ENCODE measurements at places on chromosomes 11 and 22. TPM values are rescaled to one million over a fixed set of nuclear protein-coding genes. Genes with fewer than 3 reads are reported as not detected.

GRCh38 chr11:4884361-4884760 is 2.7 kb downstream of the OR51T1 start:
- DNase-seq: no peak

DNA sequence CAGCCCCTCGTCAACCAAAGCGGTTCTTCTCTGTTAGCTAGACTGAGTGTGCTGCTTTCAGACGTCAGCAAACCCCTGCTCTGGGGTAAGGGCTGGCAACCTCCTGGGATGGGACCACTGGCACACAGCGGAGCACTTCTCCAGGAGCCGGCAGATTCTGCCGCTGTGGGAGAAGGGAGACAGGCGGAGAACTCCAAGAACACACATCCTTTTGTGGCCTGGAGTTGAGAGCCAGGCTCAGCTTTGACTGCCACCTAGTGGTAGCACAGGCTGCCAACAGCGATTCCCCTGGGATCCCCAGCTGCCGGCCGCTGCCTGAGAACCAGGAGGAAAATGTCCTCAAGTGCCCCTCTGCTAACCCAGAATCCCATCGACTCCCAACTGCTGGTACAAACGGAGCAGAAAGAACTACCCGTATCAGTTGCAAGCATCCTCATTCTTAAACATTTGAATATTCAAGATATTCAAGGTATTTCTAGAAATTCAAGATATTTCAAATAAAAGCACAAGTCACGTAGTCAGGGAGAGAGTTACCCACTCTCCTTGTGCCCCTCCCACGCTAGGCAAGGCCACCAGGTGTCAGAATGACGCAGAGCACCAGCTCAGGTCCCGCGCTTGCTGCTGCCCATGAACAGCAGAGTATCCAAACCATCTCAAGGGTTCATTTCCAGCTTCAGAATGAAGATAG is 4.9 kb downstream of the LTO1 start:
- DNase-seq: peak; percentile 94

- DNase-seq: no peak
Measured at GRCh38 chr11:108983636-108984420, 319.0 kb downstream of the DDX10 start.

- DNase-seq: no peak
Measured at GRCh38 chr11:31069447-31070205, 299.9 kb downstream of the DCDC1 start.

Gene VPS51
- 204 TPM for total RNA-seq

Gene KCNJ1
- not detected for total RNA-seq

GRCh38 chr11:12242966-12243365 is 132.6 kb downstream of the MICAL2 start:
- no peak for DNase-seq

Gene LARGE2
- not detected for total RNA-seq

Gene TMEM191B
- total RNA-seq: 0.26 TPM

DNA sequence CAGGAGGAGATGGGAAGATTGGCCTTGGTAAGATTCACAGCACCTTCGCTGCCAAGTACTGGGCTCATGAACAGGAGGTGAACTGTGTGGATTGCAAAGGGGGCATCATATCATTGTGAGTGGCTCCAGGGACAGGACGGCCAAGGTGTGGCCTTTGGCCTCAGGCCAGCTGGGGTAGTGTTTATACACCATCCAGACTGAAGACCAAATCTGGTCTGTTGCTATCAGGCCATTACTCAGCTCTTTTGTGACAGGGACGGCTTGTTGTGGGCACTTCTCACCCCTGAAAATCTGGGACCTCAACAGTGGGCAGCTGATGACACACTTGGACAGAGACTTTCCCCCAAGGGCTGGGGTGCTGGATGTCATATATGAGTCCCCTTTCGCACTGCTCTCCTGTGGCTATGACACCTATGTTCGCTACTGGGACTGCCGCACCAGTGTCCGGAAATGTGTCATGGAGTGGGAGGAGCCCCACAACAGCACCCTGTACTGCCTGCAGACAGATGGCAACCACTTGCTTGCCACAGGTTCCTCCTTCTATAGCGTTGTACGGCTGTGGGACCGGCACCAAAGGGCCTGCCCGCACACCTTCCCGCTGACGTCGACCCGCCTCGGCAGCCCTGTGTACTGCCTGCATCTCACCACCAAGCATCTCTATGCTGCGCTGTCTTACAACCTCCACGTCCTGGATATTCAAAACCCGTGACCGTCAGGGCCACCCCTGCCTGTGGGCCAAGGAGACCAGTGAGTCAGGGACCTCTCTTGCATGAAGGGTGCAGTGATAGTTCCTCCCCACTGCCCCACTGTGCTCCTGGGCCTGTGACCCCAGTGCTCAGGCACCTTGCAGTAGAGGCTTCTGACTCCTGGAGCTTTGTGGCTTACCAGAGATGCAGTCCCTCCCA is 83.6 kb downstream of the BCR start:
- no peak for DNase-seq

- no peak for DNase-seq
Measured at GRCh38 chr11:11461473-11461872, 108.4 kb upstream of the CSNK2A3 start.

GRCh38 chr22:17601031-17601430 is 27.5 kb downstream of the ATP6V1E1 start:
- DNase-seq: no peak

- no peak for DNase-seq
Measured at GRCh38 chr11:128727320-128727719, 33.4 kb downstream of the FLI1 start.

- no peak for DNase-seq
Measured at GRCh38 chr22:46456818-46457163, 80.6 kb downstream of the CELSR1 start.

Gene USP2
- 4.6 TPM for total RNA-seq

Gene FAT3
- total RNA-seq: 18.8 TPM

- no peak for DNase-seq
Measured at GRCh38 chr22:42617155-42617983, 2.7 kb upstream of the POLDIP3 start.

Gene OR4C13
- not detected for total RNA-seq

- no peak for DNase-seq
Measured at GRCh38 chr11:14234446-14234845, 124.5 kb downstream of the RRAS2 start.

Gene POU2AF2
- total RNA-seq: not detected

- no peak for DNase-seq
Measured at GRCh38 chr22:28885939-28886338, 2.6 kb downstream of the ZNRF3 start.

Gene NRGN
- total RNA-seq: 2.3 TPM

GRCh38 chr11:133515107-133515506 is 17.2 kb downstream of the OPCML start:
- no peak for DNase-seq

DNA sequence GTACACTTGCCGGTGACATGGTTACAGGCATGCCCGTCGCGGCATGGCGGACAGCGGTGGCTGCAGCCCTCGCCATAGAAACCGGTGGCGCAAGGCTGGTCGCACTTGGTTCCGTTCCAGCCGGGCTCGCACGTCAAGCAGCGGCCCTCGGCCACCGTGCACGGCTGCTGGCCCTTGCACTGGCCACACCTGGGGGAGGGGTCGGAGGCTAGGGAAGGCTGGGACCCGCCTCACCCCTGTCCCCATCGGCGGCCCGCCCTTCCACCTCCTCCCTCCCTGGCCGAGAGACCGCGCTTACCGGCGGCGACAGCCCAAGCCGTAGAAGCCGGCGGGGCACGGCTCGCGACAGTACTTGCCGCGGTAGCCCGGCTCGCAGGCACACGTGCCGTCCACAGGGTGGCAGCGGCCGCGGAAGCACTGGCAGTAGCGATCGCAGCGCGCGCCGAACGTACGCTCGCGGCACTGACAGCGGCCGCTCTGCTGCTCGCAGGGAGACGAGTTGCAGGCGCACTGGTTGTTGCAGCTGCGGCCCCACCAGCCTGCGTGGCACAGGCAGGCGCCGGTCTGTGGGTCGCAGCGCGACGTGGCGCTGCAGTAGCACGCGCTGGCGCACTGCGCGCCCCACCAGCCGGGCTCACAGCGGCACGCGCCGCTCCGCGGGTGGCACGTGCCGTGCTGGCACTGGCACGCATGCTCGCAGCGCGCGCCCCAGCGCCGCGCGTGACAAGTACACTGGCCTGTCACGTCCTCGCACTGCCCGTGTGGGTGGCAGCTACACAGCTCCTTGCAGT is 6.7 kb downstream of the SCARF2 start:
- no peak for DNase-seq

Gene KLHDC7B
- 0.17 TPM for total RNA-seq

DNA sequence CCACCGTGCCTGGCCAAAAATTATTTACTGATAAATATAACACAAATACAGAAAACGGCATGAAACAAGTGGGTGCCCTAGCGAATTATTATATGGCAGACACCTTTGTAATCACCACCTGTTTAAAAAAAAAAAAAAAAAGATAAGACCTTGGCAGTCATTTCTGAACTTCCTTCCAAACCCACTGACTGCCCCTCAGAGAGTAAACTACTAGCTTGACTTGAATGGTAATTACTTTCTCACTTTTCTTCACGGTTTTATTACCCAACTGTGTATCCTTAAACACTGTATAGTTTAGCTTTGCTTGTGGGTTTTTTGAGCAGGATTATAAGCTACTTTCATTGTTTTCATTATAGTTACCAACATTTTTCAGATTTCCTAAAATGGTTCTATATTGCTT is 23.7 kb downstream of the SFI1 start:
- DNase-seq: no peak

Gene INPPL1
- 83.9 TPM for total RNA-seq

Gene ART1
- not detected for total RNA-seq

GRCh38 chr22:30823015-30823370 is 128.3 kb downstream of the OSBP2 start:
- DNase-seq: no peak

Gene RFPL1
- total RNA-seq: not detected

Gene MRGPRX3
- not detected for total RNA-seq

GRCh38 chr11:66850588-66851238 is 6.2 kb upstream of the LRFN4 start:
- DNase-seq: no peak

- DNase-seq: no peak
Measured at GRCh38 chr22:36413022-36413775, 25.4 kb upstream of the MYH9 start.

DNA sequence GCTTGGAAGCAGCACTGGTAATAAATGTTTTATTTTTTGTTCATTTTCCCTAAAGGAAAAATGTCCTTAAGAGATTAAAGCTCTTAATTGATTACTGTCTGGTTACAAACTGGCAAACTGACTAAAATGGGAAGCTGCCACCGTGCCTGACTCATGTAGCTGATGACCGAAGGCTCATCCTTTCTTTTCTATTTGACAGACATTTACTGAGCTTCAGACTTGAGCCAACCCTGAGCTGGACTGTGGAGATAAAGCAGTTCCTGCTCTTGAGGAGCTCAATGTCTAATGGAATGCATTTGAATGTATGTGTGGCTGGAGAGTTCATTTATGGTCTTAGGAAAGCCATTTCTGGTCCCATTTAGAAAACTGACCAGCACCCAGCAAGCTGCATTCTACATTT is 91.3 kb downstream of the RNF169 start:
- peak; percentile 55 for DNase-seq

DNA sequence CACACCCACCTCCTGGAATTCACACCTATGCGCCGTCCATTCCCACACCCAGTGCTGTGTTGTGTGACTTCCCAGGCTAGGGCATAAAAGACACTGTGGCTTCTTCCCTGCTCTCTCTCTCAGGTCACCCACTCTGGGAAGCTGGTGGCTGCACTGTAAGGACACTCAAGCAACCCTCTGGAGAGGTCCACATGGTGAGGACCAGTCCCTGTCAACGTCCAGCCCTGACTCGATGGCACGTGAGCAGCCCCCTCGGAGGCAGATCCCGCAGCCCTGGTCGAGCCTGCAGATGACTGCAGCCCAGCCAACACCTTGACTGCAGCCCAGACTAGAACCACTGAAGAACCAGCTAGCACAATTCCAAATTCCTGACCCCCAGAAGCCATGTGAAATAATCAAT is 16.2 kb downstream of the CBX7 start:
- no peak for DNase-seq

- no peak for DNase-seq
Measured at GRCh38 chr11:72421351-72421750, 13.0 kb downstream of the CLPB start.

DNA sequence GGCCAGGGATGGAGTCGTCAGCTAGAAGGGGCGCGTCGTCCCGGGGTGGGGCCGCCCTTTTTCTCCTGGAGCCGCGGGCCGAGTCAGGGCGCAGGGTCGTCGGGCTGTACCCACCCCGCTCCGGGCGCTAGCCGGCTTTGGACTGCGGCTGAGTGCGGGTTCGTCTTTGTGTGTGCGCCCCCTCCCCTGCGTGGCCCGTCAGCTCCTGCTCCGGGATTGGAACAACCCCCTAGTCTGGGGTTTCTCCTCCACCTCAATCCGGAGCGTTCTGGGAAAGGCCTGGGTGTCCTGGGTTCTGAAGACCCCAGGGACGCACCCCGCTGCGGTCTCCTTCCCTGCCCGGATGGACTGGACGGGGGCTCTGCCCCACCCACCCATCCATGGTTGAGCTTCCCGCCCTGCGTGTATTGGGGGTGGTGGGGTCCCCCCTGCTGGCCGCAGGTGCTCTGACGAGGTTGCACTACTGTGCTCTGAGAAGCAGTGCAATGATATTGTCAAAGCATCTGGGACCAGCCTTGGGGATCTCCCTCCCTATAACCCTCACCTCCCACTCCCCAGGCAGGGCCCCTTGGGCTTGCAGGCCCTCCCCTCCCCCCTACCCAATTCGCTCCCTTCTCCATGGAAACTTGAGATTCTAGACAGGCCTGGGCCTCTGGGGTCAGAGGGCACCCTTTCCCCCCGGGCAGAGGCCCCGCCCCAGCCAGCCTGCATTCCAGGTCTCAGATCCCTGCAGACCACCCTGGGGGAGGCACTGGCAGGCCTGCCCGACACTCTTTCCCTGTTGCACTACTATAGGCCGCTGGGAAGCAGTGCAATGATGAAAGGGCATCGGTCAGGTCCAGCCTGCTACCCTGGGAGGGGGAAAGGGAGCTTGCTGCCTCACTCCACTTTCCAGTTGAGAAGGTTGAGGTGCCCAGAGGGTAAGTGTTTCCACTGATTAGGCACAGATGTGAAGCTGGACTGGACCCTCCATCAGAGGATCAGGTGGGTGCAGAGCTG is 10.7 kb downstream of the SDF2L1 start:
- DNase-seq: no peak

Gene APOL5
- total RNA-seq: not detected

DNA sequence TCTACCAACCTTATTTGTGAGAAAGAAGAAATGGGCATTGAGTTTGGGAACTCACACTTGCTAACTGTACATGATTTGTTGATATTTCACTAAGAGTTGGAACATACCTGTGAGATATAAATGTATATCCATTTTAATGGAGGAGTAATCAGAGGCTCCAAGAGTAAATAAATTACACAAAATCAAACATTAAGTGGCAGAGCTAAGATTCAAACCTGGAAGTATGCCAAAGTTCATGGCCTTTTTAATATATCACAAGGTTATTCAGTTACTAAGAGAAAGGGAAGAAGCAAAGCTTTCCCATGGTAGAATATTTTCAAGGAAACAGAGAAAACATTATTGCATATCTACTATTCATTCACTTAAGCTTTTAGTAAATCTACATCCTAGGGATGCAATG is 1641.1 kb downstream of the FAM181B start:
- no peak for DNase-seq

DNA sequence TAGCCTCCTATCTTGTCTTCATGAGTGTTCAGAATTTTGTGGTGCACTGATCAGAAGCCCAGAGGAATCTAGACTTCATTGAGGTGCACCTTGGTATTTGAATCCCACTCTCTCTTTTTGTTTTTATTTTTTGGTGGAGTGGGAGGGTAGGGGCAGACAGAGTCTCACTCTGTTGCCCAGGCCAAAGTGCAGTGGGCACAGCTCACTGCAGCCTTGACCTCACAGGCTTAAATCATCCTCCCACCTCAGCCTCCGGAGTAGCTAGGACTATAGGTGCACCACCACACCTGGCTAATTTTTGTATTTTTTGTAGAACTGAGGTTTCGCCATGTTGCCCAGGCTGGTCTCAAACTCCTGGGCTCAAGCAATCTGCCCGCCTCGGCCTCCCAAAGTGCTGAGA is 10.9 kb upstream of the ALG8 start:
- DNase-seq: no peak

All from esophagus muscularis mucosa (tissue), 4 donors.